Esophagus muscularis mucosa (tissue), 4 donors: ENCODE measurements at places on chromosomes 7 and 10.

- no peak for DNase-seq
These were observed 195.2 kb downstream of the NXPH1 start for GRCh38 chr7:8628656-8629055.

DNA sequence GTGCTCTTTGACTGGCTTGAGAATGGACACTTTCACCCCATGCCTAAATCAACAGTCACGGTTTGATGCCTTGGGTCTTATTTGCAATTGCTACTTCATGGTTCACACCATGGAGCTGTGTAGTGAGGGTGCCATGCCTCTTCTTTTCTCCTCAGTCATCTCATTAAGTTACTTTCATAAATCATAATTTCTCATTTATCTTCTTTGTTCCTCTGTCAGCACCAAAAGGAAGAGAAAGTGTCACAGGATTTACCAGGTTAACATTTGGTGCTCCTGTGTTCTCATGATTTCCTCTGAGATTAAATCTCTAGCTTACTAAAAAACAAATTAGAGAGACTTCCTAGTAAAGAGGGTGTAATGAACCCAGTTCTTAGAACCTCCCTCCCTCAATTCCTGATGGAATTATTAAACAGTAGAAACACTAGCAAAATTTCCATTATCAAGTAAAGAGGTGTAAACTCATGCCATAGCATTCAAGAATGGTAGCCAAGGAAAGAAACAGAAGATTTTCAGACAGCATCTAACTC lies 75.7 kb downstream of the RAMP3 start:
- DNase-seq, result no peak

- peak; percentile 68 for DNase-seq
These were observed 23.8 kb upstream of the WDR11 start for GRCh38 chr10:120827251-120827875.

GRCh38 chr10:94133239-94133638 lies 139.5 kb downstream of the PLCE1 start:
- DNase-seq, result no peak

DNA sequence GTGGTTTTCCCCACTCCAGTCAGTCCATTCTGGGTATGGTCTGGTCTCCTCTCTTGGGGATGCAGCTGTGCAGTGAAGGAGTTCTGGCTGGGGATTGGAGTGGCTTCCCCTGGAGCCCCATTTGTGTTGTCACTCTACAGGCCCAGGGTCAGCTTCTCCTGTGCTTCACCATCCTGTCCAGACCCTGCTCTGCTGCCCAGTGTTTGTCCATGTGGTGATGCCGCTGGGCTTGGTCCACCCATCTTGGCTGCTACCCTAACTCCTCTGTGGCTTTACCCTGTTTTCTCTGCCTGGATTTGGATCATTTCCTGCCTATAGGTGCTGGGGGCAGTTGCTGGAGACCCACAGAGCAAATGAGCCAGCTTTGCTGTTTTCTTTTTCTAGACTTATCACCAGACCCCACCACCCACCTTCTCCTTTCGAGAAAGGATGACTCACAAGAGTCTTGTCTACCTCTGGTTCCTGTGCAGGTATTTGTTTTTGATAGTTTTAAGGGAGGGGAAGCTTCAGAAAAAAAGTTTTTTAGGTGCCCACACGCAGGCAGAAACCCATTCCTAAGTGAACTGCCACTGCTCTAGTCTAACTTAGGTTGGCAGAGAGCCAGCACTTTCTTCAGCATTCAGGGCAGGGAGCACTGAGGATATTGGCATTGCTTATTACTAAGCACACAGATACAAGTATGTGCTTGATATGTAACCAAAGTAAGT lies 8.5 kb downstream of the ZDHHC16 start:
- DNase-seq, result no peak

DNA sequence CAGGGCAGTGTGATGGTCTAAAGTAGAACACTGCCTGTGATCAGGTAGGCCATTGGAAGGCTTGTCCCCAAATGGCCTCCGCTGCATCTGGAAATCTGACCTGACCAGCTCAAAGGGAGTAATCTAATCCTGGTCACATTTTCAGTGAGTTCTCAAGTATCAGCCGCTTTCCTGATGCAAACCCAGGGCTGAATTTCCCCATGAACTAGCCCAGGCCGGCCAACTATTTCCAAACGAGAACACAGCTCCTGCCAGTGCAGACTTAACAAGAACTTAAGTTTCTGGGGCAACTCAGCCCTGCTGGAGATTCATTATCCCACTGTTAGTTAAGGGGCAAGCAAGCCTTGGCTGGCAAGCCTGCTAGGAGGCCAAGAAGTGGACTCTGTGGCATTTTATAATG lies 59.6 kb upstream of the FAM180A start:
- no peak for DNase-seq

- DNase-seq, result no peak
These were observed 24.4 kb downstream of the MRPS33 start for GRCh38 chr7:140990193-140990962.
